ENCODE measurements at places on chromosomes 3 and 15.

DNA sequence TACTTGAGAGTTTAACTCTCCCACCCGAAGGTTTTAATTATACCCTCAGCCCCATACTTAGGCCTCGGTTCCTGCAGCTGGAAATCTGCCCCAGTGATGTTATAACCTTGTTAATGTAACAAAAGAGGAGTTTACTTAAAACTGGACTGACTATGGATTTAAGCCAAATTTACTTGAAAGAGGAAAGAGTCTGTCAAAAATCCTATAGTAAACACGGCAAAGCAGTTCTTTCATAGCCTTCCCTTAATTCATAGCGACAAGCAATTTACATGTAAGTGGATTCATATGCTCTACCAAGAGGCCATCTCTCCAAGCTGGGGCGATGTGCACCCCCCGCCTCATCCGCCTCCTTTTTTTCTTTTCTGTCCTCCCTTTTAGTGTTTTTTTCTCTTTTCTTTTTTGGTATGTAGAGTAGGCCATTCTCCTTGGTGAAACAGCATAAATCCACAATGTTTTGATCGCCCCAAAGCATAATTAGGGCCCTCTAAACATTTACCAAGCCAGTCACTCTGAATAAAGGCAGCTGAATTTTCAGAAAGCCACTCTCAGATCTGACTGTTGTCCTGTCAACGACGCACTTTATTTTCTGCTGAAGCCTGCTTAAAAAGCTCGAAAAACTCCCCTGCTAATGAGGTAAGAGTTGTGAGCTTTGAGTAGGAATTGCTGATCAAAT lies 373.1 kb upstream of the WNT5A start:
- DNase-seq = no peak

- DNase-seq = no peak
Measured at GRCh38 chr15:74791667-74792066, 9.8 kb downstream of the CSK start.

DNA sequence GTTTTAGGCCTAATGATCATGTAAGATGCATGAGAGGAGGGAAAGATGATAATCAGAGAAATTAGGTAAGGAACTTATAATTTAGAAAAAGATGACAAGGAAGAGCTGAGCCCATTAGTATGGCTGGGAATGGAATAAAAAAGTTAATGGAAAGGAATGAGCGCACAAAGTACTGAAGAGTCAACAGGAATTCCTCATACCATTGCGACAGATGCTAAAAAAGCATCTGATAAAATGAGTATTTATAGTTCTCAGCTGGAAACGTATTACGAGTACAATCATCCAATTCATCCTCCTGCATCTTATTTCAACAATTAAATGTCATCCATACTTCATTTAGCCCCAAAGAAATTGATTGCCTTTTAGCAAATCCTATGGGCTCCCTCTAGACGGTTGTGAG lies 58.9 kb downstream of the TMCC1 start:
- no peak for DNase-seq

GRCh38 chr3:141384575-141384974 lies 16.3 kb downstream of the ZBTB38 start:
- DNase-seq = no peak

- no peak for DNase-seq
Measured at GRCh38 chr15:60582370-60583036, 103.6 kb upstream of the ICE2 start.

- no peak for DNase-seq
Measured at GRCh38 chr3:133893683-133894352, 1.9 kb downstream of the RAB6B start.

DNA sequence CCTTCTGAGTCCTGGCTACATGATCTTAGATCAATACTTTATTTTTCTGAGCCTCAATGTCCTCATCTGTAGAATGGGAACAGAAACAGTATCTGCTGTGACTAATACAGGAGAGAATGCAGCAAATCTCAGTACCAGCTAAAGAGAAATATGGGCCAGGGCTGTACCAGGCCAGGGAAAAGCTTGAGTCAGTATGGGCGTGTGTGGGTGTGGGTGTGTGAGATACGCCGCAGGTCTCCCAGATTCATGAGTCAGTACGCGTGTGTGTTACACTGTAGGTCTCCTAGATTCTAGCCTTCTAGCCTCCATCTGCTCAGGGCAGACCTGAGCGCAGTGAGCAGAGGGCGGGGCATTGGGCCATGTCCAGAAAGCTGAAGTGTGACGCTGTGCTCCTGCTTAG lies 15.2 kb downstream of the GNAI2 start:
- DNase-seq = no peak

- no peak for DNase-seq
Measured at GRCh38 chr15:90531147-90531546, 1.4 kb downstream of the CRTC3 start.

- DNase-seq = no peak
Measured at GRCh38 chr3:76097589-76097969, 312.2 kb upstream of the ZNF717 start.

DNA sequence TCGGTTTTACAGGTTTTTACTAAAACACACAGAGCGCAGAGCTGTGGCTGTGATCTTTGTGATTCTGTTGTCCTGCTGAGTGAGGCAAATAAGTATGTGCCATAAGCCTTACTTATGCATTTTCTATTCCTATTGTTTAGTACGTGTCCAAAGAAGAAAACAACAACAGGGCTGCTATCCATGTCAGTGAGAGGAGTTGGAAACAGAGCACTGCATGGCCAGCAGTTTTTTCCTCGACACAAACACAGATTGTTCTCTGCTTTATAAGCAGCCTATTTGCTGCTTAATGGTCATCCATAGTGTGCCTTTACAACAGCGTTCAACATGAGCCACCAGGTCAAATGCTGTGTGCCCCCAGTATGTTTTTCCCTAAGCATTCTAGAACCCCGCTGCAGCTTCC lies 79.8 kb downstream of the SHQ1 start:
- DNase-seq = no peak

GRCh38 chr3:138469874-138470273 lies 35.5 kb downstream of the ESYT3 start:
- DNase-seq = no peak

- DNase-seq = no peak
Measured at GRCh38 chr3:151213151-151213550, 10.1 kb upstream of the GPR171 start.

DNA sequence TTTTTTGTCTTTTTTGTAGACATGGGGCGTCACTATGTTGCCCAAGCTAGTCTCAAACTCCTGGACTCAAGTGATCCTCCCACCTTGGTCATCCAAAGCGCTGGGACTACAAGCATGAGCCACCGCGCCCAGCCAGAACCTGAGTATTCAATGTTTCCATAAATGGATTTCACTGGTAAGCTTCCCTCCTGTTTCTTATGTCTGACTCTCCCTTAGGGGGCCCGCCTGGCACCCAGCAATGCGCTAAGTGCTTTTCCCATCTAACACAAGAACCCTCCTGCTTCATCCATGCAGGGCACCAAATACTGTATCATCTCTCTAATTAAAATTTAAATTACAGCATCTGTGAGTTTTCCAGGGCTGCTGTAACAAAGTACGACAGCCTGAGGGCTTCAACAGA lies 44.9 kb downstream of the KLF15 start:
- no peak for DNase-seq

DNA sequence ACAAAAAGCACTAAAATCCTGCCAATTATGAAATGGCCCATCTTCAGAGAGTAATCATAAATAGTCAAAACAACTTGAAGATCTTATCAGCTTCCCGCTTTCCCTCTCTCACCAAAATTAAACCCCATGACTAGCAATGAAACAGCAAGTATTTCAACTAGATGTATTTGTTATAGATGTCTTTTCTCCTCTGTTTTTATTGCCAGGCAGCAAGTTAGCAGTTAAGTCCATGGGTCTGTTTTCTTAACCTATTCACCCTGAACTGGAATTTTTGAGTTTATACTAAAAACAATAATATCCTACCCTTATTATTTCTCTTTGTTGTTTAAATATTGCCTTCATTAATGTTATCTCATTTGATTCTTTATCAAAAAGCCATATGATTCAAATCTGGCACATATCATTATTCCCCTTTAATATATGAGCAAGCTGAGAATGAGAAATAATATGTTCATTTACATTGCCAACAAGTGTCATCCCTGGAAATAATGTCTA lies 23.3 kb downstream of the AQP9 start:
- no peak for DNase-seq

GRCh38 chr3:96169111-96169766 lies 645.2 kb upstream of the EPHA6 start:
- DNase-seq = no peak

- no peak for DNase-seq
Measured at GRCh38 chr15:93088200-93088980, 621 bp downstream of the RGMA start.

GRCh38 chr3:73733746-73734145 lies 109.0 kb upstream of the PDZRN3 start:
- DNase-seq = no peak

DNA sequence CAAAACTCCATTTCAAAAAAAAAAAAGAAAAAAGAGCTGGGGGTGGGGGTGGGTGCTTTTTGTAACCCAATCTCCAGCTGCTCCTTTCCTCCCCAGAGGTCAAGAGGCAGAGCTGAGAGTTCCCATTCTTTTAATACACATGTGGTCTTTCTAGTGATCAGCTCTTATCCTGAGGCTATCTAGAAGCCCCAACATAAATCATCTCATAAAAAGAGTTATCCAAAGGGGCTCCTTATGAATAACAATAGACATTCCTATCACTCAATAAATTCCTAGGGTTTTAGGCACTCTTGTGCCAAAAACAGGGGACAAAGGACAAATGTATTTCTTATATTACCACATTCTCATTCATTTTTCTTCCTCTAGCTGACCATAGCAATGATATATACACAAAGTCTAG lies 25.1 kb upstream of the GAP43 start:
- no peak for DNase-seq

DNA sequence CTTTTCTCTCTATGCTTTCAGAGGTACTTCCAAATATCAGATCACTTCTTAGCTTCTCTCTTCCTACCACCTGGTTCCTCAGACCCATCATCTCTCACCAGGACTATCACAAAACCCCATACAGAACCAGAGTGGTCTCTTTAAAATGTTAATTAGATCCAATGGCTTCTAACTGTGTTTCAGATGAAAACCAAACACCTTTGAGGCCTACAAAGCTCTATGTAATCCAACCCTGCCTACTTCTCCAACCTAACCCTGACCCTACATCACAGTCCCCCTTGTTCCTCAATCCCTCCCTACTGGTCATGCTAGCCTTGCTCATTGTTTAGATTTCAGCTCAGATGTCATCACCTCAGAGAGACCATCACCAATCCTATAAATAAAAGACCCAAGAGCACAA lies 34.8 kb downstream of the SUMF1 start:
- no peak for DNase-seq

- DNase-seq = no peak
Measured at GRCh38 chr15:34584996-34585395, 1.5 kb upstream of the GOLGA8B start.
